Activated CD4-positive, CD25-positive, alpha-beta regulatory T cell treated with anti-CD3 and anti-CD28 coated beads, Interleukin-2, amount 50 U/mL, for 72 hours (primary cell): ENCODE measurements at places on chromosomes 5 and 9.

DNA sequence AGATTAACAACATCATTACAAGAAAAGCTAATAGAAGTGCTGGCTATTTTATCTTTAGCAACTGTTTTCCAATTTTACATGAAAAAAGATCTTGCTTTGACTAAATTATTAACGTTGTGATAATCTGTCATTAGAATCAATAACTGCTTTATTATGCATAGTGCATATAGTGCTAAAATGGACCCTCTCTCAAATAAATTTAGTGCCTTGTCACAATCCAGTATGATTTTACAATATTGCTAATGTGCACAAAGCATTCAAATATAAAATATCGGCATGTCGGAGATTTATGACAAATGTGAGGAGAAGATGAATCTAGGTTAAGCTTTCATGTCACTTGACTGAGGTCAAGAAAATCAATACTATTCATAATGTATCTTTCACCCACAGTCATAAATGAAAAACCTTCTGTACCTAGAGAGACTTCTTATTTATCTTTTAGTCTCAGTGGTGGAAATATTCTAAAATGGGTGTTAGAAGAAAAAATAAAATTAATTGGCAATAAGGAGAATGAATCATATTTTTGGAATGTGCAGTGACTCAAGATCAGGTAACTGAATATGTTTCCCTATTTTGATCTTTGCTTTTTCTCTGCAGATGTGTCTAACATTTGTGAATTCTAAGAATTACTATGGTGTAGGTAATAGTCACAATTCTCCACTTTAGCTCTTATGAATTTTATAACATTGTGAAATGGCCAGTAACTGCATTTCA lies 672.9 kb upstream of the GRAMD2B start:
- DNase-seq, result no peak

- DNase-seq, result no peak
Measured at GRCh38 chr9:107100591-107100990, 182.5 kb upstream of the RAD23B start.

DNA sequence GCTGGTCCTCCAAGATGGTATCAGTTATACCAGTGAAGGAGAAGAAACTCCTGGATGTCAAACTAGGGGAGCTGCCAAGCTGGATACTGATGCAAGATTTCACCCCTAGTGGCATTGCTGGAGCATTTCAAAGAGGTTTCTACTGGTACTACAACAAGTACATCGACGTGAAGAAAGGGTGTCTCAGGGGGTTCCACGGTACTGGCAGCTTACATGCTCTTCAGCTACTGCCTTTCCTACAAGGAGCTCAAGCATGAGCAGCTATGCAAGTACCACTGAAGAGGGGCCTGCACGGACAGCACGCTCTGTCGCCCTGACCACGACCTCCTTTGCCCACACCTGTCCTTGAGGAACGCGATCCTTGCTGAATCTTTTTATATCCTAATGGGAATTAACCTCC lies 19.5 kb downstream of the ACTL7B start:
- DNase-seq, result no peak

- no peak for DNase-seq
Measured at GRCh38 chr9:90240541-90240940, 402.1 kb downstream of the DIRAS2 start.

GRCh38 chr5:150043657-150044328 lies 42.6 kb downstream of the CSF1R start:
- no peak for DNase-seq

- DNase-seq, result no peak
Measured at GRCh38 chr5:149333711-149334443, 11.4 kb upstream of the GRPEL2 start.

GRCh38 chr5:111367115-111367514 lies 142.9 kb downstream of the CAMK4 start:
- DNase-seq, result no peak

DNA sequence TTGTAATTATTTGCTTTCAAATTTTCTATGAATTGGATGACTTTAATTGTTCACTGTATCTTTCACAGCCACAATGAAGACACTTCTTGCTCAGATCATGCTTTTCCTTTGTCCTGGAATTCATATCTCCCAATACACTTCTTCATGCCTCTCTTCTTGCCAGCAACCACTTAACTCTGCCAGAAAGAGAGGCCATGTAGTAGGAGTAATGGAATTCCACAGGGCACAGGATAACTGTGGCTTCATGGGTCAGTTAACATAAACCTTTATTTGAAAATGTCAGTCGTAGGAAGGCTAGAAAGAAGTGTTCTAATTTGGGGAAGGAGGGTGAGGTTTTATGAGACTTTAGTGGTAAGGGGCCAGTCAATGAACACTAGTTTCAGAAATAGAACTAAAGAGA lies 190.3 kb downstream of the TMEM167A start:
- no peak for DNase-seq

GRCh38 chr5:103424453-103425205 lies 138.0 kb downstream of the NUDT12 start:
- DNase-seq, result no peak

DNA sequence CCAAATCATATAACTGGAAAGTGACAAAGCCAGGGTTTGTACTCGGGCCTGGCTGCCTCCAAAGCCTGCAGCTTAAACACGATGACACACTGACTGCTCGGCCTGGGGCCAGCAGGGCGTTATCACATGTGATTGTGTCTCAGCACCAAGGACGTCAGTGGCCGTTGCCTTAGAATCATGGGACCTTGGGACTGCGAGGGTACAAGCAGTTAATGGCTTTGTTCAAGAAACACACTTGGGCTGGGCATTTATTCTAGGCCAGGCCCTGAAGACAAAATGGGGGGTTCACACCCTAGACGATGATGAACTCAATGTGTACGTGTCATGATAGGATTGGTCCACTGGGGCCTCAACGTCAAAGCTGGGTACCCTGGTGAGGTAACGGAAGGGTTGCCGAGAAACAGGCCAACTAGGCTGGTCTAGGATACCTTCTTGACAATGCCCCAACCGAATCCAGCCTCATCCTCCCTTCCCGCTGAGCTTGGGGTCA lies 13.0 kb downstream of the SH3PXD2B start:
- DNase-seq, result no peak

- no peak for DNase-seq
Measured at GRCh38 chr5:6585939-6586646, 46.8 kb downstream of the NSUN2 start.

- no peak for DNase-seq
Measured at GRCh38 chr9:116565986-116566385, 121.1 kb upstream of the TRIM32 start.

- no peak for DNase-seq
Measured at GRCh38 chr5:139658928-139659667, 10.9 kb downstream of the CXXC5 start.

DNA sequence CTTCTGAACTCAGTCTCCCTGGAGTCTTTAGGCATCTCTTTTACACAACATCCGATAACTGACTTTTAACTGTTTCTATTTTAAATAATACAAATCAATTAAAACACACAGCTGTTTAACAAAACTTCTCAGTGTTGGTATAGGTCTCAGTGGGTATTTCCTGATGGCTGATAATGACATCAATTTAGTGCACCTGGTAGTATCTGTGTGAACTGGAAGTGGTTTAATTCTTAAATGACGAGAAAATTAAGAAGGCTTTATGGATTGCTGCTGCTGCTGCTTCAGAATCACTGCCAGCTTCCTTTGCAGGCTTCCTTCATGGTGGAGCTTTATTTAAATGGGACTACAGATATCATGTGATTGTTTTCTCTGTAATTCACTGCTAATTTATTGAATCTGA lies 92.3 kb downstream of the RPS23 start:
- no peak for DNase-seq

GRCh38 chr5:111404270-111404769 lies 108.0 kb downstream of the STARD4 start:
- DNase-seq, result no peak

GRCh38 chr5:345404-346195 lies 24.1 kb downstream of the AHRR start:
- no peak for DNase-seq

DNA sequence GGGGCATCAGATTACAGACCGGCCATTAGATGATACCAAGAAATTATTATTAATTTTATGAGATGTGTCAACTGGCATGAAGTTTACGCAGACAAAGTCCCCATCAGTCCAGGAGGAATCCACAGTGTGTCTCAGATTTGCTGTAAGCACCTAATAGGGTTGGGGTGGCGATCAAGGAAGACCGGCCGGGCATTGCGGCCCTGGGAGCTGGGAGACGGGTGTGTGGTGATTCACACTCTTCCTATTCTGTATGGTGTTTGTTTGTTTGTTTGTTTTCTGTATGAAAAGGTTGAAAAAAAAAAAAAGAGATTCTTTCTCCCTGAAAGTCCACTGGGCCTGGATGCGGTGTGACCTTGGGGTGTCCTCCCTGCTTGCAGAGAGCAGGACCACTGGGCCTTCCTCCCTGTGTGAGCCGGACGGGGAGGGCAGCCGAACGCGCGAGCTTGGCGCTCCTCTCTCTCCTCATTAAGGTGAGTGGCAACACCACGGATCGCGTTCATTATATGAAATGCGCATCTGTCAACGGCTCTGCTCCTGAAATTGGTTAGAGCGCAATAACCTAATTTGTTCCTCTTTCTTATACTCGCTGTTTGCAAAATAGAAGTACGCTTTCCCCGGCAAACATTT lies 15.1 kb downstream of the RASGEF1C start:
- DNase-seq, result no peak

- no peak for DNase-seq
Measured at GRCh38 chr9:109868722-109869121, 88.7 kb downstream of the PALM2AKAP2 start.

- DNase-seq, result no peak
Measured at GRCh38 chr5:62314213-62314830, 8.3 kb downstream of the KIF2A start.

- DNase-seq, result no peak
Measured at GRCh38 chr5:121976979-121977378, 15.2 kb downstream of the SRFBP1 start.

DNA sequence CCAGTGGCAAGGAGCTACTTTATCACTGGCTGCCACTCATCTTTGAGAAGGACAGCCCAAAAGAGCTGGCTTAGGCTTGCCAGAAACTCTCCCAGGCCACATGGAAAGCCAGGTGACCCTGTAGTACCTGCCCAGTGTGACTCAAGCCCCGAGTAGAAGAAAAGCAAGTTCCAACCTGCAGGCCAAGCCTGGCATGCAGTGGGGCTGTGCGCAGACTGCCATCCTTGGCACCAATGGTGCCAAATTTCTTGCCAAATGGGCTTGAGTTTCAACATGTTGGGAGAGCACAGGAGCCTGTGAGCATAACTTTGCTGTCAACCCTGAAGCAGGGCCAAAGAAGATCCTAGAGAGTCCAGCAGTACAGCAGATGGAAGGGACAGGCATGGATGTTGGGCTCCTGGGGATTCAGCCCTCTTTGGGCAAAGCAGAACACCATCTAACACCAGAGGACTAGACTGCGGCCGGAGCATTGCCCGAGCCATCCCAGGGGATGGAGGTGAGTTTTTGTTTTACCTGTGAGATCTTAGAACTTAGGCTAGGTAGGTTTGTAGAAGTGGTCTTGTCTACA lies 27.3 kb upstream of the SHB start:
- no peak for DNase-seq

GRCh38 chr5:174323878-174324281 lies 278.4 kb downstream of the NSG2 start:
- no peak for DNase-seq

DNA sequence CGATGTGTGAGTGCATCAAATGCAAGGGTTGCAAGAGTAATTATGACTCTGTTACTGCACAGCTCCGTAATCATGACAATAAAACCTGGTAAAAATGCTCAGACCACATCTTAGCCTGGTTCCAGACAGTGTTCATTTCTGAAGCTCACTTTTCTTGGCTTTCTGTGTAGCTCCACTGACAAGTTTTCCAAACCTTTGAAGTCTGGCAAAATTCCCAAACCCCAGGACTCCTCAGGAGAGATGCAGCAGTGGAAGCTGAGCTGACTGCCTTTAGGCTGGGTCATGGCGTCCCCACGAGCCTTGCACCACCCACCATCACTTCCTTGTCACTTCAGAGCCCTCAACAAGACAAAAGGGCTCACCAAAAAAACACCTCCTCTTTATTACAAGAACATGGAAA lies 131.6 kb upstream of the TAS2R1 start:
- no peak for DNase-seq

DNA sequence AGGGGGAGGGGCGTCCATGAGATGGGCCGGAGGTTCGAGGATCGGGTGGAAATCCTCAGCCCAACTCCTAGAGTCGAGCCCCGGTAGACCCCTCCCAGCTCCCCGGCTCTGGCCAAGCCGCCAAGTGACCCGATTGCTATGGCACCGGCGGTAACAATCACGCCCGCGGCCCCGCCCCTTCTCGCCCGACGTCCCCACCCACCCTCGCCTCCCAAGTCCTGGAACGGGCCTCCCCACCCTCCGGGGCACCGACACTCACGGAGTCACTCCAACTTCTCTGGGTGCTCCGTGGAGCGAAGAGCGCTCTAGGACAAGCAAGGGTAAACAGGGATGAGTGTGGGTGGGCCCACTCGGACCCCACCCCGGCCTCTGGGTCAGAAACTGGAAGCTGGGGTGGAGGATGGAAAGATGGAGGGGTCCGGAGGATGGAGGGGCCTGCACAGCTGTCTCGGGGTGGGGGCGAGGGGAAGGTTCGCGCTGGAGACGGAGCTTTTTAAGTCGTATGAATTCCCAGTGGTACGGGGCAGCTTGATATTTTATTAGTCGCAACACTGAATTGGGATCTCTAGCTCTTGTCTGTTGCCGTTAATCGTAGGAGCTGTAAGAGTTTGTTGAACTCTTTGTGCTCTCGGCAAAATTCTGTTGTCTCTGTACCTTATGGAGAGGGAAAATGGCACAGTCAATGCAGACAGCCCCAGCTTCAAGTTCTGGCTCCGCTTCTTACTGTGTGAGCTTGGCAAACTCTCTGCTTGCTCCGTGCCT lies at the start of gene SPACA9:
TSS of gene SPACA9 (plus strand) at position 204 of the 762 bp plus-strand sequence. CDS start 5,050 bp downstream, outside the sequence.
- peak; percentile 36 for DNase-seq

- DNase-seq, result no peak
Measured at GRCh38 chr5:5360941-5361520, 61.4 kb upstream of the ICE1 start.

GRCh38 chr9:106893088-106893487 lies 30.1 kb downstream of the ZNF462 start:
- DNase-seq, result no peak

- no peak for DNase-seq
Measured at GRCh38 chr5:83407931-83408330, 63.6 kb upstream of the VCAN start.

GRCh38 chr9:90933468-90933867 lies 131.8 kb downstream of the SYK start:
- DNase-seq, result no peak
